Vagina (tissue), 2 donors: ENCODE measurements at places on chromosomes 6 and 20. TPM values are rescaled to one million over a fixed set of nuclear protein-coding genes. Genes with fewer than 3 reads are reported as not detected.

DNA sequence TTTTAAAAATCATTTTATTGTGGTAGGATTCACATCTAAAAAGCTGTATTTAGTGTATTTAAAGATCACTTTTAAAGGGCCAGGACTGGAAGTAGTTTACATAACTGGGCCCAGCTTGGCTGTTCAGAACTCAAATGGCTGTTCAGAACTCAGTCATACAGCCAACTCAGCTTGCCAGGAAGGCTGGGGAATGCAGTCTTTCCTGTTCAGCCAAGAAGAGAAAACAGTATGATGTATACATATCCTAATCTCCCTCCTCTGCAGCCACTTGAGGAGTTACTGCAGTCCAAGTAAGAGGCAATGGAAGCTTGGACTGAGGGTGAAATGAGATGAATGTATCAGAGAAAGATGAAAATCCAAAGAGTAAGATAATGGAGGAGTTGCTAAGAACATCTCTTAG, 24.6 kb downstream of the DSTN start:
- no peak for DNase-seq

- DNase-seq, result no peak
Measured at GRCh38 chr20:22836211-22836610, 198.9 kb upstream of the SSTR4 start.

GRCh38 chr20:22389836-22390542, 194.4 kb downstream of the FOXA2 start:
- DNase-seq, result no peak

Gene MCHR2
- not detected for total RNA-seq

DNA sequence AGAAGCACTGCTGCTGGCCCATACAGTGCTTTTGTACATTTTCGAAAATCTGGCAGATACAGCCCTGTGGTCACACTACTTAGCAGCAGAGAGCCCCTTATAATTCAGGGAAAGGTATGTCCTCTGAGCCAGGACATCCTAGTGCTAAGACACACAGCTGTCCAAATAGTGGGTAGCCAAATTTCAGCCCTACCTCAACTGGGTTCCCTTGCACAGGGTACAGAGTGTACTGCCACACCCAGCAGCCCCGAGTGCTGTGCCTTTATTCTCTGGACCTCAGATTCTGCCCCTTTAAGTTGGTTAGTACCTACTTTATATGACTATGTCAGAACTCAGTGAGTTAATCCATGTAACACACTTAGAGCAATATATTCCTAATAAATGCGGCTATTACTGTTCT, 47.6 kb downstream of the PRPH2 start:
- DNase-seq, result no peak

GRCh38 chr6:170485159-170485558, 67.9 kb downstream of the PSMB1 start:
- DNase-seq, result no peak

DNA sequence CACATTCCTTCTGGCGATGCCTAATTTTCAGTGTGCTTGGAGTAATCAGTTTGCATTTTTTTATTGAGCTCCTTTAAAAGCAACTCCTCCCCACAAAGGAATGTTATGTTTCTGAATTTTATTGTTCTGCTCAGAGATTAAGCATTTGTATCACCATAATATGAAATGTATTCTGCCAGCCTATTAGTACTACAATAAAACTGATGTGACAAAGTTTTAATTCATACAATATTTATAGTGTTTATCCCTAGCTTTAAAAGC, 236.9 kb upstream of the ASCC3 start:
- no peak for DNase-seq

DNA sequence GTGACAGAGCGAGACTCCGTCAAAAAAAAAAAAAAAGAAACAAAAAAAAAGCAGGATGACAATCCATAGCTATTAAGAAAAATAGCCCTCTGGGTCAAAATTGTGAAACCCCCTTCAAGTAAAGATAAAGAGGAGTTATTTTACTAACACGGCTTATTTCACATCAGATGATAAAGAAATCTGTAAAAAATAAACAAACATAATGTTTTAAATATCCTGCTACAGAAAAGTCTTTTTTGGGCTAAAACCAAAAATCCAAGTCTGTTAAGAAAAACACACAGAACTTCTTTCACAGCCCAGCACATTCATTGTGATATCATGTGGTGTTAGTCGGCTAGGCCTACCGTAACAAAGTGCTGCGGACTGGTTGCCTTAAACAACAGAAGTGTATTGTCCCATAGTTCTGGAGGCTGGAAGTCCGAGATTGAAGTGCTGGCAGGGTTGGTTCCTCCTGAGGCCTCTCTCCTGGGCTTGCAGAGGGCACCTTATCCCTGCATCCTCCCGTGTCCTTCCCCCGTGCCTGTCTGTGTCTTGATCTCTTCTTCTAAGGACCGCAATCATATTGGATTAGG, 239.2 kb upstream of the TAB2 start:
- no peak for DNase-seq

DNA sequence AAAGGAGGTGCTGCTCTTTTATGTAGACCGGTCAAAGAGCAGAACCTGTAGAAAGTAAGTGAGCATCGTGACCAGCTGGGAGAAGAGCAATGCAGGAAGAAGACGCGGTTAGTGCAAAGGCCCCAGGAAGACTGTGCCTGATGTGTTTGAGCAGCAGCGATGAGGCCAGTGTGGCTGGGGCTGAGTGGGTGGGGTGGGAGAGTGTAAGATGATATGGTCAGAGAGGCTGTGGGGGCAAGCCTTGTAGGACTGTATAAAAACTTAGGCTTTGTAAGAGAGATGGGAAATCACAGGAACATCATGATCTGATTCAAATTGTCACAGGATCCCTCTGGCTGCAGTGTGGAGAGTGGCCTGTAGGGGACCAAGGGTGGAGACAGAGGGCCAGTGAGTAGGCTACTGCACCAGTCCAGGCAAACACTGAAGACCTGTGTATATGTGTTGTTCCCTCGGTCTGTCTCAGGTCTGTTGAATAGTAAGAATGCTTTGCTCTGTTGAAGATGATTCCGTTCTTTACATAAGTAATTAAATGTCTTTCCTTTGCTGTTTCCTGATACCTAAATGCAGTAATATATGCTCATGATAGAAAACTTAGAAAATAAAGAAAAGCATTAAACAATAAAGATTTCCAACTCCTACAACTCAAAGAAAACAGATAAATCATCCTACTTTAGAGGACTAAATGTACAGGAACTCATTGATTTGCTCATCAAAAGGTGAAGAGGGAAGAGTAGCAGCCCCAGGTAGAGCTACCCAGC, 23.6 kb upstream of the WFDC2 start:
- no peak for DNase-seq

DNA sequence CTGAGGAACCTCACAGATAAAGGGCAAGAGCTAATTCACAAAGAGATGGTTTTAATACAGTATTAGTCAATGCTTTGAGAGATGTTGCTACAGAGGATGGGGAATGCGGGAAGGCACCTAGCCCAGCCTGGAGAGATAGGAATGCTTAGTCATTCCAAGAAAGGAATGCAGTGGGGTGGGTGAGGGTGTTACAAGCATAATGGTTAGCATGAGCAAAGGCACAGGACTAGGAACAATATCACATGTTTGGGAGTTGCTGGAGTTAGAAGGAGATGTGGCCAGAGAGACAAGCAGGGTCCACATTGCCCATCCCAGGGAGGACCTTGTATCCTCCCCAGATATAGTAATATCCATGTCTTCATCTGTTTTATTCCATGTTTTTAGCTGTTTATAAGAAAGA, 107.0 kb upstream of the OGFRL1 start:
- DNase-seq, result no peak

DNA sequence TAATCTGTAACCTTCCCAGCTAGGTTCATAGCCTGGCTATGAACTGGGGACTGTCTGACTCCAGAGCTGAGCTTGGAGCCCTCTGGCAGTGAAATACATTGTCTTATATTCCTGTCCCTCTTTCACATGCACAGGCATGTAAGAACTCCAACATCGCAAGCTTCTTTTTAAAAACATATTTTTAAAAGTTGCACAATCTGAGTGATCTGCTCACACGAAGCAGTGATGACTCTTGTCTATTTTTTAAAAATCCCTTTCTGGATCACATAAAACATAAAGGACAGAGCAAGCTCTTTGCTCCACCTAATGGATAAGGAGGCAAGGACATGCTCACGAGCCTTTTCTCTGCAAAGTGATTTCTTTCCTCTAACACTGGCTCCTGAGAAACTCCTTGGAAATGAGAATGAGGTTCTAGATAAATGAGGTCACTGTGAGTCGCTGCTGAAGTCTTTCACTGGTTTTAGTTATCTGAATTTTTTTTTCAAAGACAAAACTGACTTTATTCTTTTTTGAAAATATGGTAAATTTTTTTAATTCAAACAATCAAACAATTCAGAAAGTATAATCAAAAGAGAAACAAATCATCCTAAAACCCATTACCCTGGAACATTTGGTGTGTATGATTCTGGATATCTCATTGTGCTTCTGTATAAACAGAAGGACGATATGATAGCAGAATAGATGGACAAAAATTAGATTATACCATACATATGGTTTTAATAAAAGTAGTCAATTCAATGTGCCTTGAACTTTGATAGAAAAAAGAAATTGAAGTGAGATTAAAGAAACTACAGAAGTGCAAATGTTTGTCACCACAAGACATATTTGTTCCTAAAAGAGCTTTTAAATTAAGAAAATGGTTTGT, 30.8 kb downstream of the IL20RA start:
- no peak for DNase-seq

Gene PTCRA
- total RNA-seq, result not detected

Gene TUBE1
- 38.8 TPM for total RNA-seq

Gene RALY
- 123 TPM for total RNA-seq

DNA sequence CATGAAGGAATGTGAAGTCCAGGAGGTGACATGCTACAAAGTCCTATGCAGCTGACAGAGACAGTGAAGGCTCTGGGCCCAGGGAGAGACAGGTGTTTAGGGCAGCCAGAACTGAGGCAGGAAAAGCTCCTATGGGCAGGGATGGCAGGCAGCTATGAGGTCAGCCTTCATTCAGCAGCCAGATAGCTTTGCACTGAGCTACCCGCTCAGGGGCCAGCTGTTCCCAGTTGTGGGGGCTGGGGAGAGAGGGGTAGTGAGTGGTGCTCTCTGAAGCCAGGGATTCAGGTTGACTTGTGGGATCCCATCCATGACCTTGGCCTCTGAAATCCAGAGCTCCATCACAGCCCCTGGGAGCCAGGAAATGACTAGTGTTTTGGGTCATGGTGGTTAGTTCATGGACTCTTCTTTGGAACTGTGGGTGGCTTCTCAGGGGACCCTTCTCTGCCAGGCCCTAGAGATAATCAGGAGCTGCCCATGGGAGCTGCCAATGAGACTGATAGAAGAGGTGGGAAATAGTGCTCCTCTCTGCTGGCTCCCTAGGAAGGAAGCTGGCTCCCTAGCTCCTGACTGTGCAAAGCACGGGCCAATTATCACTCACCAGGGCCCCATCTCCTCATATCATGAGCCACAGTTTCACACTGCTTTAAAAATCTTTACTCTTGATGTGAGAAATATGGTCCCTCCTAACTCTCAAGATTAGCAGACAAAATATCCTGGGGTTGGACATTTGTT, 127.7 kb downstream of the VEGFA start:
- DNase-seq, result no peak

DNA sequence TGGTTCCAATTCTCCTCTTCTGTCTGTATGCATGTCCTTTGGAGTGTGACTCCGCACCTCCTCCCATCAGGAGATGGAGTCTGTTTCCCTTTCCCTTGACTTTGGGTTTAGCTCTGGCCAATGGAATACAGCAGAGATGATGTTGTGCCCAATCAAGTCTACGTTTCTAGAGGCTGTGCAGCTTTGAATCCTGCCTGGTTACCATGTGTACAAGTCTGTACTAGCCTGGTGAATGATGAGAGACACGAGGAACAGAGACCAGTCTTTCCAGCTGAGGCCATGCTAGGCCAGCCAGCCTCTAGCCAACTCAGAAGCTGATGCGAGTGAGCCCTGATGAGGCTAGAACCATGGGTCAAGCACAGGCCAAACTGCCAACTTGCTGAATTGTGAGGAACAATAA, 83.2 kb downstream of the LAMP5 start:
- no peak for DNase-seq

DNA sequence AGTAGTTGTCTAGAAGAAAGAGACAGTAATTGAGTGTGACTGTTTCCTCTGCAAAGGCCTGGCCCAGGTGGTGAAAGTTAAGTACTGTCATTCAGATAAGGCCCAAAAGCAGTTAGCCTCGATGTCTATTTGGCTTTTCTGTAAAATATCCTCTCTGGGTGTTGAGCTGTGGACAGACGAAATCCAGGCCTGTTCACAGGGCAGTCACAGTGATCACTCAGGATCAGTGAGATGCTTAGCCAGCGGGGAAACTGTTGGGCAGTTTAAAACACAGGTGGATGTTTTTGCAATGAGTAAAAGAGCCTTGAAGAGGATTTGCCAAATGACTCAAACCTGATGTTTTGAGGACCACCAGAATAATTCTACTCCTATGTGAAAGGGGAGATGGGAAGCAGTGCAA, 22.0 kb upstream of the PRDM1 start:
- no peak for DNase-seq

DNA sequence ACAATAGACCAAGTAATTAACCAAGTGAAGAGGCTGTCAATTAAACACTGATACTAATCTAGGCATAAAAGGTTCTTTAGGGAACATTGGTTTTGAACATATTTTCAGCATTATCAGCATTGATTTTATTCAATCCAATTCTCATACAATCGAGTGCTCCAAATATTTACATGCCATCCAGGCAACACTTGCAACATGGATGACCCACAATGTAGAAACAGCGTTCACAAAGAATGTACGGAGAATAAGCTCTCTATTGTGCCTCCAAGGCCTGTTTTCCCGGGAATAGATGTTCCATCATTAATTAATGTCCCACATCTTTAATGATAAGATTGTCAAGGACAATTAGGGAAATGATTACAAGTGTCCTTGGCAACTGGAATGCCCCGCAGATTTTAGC, 117.4 kb downstream of the RFX6 start:
- DNase-seq, result no peak

Gene SMLR1
- total RNA-seq, result not detected

GRCh38 chr6:16504609-16505008, 256.7 kb downstream of the ATXN1 start:
- no peak for DNase-seq

DNA sequence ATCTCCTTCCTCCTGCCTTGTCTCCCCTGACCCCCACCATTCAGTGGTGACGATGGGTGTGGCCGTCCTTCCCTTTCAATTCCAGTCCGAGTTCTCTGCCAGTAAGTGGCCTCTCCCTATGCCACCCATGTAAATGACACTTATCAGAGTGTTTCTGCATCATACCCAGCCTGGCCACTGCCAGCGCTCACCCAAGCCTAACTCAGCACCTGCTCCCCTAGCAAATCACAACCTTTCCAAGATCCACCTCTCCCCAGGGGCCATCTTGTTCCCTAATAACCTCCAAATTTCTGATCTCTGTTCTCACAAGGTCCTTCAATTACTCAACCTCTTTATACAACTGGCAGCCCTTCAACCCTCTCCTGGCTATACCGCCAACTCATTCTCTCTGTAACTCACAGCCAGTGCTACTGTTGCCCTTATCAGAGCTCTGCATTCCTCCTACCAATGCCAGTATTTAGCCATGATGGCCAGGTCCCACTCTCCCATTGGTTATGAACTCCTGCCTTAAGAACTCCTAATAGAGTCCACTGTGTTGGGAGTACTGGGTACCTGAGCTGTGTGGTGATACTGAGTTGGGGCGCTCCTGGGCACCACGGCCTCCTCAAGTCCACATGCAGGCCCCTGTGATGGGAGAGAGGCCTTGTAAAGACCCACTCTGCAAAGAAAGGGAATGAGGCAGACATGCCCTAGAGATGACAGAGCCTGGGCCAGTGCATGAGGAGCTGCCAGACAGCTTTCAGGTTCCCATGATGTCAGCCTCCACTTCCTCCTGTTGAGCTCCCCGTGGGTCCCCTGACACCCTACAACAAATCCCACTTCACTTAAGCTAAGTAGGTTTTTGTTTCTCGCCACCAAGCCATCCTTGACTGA, 187.4 kb upstream of the RREB1 start:
- DNase-seq, result no peak
